Spleen (tissue), 13 donors: ENCODE measurements at places on chromosomes 1 and 21. TPM values are rescaled to one million over a fixed set of nuclear protein-coding genes. Genes with fewer than 3 reads are reported as not detected.

DNA sequence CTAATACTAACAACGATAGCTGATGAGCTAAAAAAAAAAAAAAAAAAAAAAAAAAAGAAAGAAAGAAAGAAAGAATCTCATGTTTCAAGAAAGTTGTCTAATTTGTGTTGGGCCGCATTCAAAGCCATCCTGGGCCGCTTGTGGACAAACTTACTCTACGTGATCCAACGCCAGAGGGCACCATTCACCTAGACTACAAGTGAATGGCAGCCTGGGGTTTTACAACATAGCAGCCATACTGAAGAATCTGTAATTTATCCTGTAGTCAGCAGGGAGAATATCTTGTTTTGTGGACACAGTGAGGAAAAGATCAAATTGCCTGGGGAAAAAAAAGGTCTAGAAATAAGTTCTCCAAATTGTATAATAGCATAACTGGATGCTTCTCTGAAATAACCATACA lies 47.0 kb downstream of the CYP2J2 start:
- DNase-seq = no peak

- no peak for DNase-seq
These were observed 89.6 kb downstream of the PKN2 start for GRCh38 chr1:88773540-88774150.

GRCh38 chr1:228083871-228084278 lies 1.4 kb downstream of the ARF1 start:
- DNase-seq = peak; percentile 84

DNA sequence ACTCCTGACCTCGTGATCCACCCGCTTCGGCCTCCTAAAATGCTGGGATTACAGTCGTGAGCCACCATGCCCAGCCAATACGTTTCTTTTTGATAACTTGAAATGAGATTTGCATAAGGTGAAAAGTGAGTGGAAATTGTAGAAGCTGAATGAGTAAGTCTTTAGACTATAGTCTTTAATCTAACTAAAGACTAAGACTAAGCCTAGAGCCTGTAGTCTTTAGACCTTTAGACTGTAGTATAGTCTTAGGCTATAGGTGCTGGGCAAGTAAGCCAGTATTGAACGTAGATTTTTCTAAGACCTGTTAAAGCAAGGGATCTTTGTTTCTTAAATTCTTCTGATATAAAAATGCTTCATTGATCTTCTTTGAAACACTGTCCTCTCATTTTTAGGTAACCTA lies 12.1 kb downstream of the PPP2R5A start:
- no peak for DNase-seq

- no peak for DNase-seq
These were observed 32.9 kb downstream of the COL11A1 start for GRCh38 chr1:103075316-103076000.

- DNase-seq = peak; percentile 42
These were observed 8.0 kb downstream of the CSF1 start for GRCh38 chr1:109918671-109919070.

- no peak for DNase-seq
These were observed 121.1 kb downstream of the NUF2 start for GRCh38 chr1:163442895-163443294.

- DNase-seq = no peak
These were observed 159.5 kb upstream of the KCTD3 start for GRCh38 chr1:215407575-215407974.

DNA sequence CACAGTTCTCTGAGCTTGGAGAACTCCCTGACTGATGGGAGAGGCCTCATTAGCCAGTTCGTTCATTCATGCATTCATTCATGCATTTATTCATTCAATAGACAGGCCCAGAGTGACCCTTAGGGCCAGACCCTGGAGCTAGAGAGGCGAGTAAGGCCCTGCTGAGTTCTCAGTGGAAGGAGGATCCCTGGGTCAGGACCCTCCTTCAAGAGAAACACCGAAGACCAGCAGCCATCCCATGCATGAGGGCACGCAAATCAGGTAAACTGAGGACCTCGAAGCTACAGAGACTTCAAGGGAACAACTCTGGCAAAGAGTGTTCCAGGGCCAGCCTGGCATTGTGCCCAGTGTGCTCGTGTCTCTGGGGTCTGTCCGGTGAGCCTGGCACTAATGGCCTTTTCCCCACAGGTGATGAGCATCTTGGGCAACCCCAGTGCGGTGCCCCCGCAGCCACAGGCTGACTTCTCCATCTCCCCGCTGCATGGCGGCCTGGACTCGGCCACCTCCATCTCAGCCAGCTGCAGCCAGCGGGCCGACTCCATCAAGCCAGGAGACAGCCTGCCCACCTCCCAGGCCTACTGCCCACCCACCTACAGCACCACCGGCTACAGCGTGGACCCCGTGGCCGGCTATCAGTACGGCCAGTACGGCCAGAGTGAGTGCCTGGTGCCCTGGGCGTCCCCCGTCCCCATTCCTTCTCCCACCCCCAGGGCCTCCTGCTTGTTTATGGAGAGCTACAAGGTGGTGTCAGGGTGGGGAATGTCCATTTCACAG lies 104.8 kb downstream of the PAX7 start:
- peak; percentile 25 for DNase-seq

DNA sequence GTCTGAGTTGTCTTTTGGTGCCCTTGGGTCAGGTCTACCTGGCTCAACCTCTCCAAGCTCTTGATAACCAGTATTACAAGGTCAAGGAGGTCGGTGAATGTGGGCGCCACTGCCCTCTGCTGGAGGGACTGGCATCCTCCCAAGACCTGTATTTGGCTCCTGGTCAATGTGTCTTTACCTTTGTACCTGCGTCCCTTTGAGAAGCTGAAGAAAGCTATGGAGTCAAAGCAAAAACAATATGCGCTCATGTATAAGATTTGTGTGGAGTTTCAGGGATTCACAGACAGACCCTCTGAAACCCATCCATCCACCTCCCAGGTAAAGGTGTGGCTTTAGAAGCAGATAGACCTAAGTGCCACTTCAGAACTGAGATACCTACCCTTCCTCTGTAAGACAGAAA lies 61.8 kb upstream of the NBL1 start:
- DNase-seq = peak; percentile 93

Gene RASSF5
- total RNA-seq = 168 TPM

Gene ASTN1
- total RNA-seq = 5.7 TPM

Gene CA14
- total RNA-seq = not detected

Gene CRYBG2
- total RNA-seq = not detected

Gene MARCKSL1
- 66.4 TPM for total RNA-seq
